Spleen (tissue), 13 donors: ENCODE measurements at places on chromosomes 4 and X. TPM values are rescaled to one million over a fixed set of nuclear protein-coding genes. Genes with fewer than 3 reads are reported as not detected.

GRCh38 chr4:142314247-142314646 lies 531.9 kb downstream of the INPP4B start:
- no peak for DNase-seq

GRCh38 chr4:153962311-153963039 lies 173.6 kb upstream of the SFRP2 start:
- DNase-seq: no peak

DNA sequence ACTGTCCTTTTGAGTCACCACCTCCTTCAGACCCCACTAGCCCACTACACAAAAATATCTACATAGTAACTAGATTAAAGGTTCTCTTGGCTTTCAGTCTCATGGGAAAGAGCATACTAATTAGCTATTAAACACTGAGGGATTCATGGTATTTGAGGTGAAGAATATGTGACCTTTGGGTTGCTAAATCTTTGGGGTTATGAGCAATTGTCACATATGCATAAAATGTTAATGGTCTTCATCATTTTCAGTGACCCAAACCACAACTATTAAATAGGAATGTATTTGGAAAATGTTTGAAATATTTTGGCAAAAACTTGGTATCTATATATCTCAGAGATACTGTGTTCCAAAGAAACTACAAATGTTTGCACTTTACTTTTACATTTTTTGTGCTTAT lies 365.1 kb downstream of the MAGEB5 start:
- no peak for DNase-seq

- DNase-seq: no peak
These were observed 93.8 kb downstream of the SOWAHB start for GRCh38 chr4:76804096-76804495.

DNA sequence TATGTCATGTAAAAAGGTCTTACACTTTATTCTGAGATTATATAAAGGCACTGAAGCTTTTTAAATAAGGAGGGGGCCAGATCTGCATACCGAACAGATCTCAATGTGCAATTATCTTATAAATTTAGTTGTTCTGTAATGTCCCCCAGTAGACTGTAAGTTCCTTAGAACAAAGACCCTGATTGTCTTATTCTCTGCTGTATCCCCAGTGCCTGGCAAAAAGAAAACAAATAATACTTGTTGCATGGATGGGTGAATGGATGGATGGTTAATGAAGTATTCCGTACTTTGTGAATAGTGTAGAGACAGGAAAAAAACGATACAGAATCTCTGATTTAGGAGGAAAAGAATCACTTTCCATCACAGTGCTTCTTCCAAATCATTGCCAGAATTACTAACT lies 141.5 kb downstream of the CHM start:
- DNase-seq: no peak

GRCh38 chr4:61841714-61842113 lies 641.6 kb downstream of the ADGRL3 start:
- DNase-seq: no peak

- DNase-seq: no peak
These were observed 82.8 kb downstream of the PDGFC start for GRCh38 chr4:156888762-156889161.

DNA sequence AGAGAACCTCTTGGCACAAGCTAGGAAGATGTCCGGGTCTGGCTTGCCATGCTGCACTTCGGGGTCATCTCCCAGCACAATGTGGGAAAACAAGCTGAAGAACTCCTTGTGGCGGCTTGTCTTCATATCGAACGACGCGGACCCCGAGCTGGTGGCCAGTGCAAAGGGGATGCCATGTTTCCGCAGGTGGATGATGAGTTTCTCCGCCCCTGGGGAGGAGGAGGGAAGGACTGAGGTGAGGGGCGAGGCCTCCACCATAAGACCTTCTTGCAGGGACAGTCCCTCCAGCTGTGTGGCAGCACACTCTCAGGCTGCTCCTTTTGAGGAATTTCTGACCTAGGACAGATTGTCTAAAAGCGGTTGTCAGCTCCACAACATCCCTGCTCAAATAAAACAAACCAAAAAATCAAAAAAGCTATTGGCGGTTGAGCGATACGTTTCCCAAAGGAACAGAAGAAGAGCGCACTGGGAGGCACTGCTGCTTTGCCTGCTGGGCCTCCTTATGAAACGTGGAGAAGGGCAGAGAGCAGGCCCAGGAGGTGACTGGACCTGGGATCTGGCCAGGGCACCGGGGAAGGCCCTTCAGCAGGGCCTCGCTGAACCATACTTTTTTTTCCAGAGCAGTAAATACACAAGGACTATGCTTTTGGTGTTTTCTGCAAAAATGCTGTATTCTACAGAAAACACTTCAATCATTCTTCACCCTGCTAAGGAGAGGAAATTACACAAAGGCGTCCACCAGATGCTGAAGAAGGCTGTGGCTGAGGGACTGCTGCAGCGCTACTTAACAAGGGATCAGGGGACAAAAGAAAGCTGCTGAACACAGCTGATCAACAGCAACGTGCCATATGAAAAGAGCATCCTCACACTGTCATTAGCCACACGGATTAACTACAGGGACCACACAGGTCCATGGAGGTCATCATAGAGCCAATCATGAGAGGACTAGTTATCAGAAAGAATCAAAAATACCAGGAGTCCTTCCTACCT lies 70.0 kb upstream of the STS start:
- DNase-seq: no peak

GRCh38 chr4:162457071-162457865 lies 293.5 kb upstream of the FSTL5 start:
- no peak for DNase-seq

DNA sequence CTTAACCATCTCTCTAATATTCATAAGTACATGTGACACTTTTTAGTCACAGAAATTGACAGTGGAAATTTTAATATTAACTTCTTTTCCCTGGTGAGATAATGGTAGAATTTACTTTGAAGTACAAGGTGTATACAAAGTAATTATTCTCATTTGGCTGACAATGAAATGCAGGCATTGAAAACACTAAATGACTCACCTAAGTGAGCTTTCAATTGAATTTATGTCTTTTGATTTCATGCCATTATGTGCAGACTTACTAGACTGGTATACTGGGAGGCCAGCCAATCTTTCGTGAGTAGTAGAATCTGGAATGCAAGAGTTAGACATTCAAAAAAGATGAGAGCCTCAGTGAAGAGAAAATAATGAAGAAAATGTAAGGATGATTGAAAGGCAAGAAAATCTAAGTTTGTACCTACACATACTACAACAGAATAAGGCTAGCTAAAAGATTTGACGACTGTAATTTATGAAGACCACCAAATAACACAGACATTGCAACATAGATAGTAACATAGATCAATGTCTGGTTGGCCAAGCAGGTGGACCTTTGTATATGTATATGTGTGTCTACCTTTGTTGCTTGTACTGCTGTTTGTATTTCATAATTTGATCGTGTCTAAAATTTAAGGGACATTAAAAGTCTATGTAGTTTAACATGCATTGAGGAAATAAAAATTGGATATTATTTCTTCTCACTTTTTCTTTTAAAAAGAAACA lies 459.7 kb downstream of the IL15 start:
- no peak for DNase-seq

- DNase-seq: no peak
These were observed 203.0 kb downstream of the MAML3 start for GRCh38 chr4:139951021-139951420.

DNA sequence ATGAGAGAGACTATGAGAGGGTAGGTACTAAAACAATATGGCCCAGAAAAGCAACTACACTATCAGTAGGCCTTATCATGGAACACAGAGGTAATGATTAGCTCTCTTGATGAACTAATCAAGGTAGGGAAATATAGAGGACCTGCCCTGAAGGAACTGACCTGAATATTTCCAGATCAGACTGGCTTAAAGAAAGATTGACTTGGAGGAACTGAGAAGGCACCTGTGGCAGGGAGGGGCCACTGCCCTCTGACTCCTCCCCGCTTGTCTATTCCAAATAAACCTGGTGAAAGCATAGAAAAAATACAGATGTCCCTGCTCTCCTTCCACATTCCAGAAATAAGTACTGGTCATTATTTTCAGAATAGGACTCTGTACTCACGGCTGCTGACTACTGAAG lies 5.5 kb downstream of the RPS6KA6 start:
- DNase-seq: no peak

DNA sequence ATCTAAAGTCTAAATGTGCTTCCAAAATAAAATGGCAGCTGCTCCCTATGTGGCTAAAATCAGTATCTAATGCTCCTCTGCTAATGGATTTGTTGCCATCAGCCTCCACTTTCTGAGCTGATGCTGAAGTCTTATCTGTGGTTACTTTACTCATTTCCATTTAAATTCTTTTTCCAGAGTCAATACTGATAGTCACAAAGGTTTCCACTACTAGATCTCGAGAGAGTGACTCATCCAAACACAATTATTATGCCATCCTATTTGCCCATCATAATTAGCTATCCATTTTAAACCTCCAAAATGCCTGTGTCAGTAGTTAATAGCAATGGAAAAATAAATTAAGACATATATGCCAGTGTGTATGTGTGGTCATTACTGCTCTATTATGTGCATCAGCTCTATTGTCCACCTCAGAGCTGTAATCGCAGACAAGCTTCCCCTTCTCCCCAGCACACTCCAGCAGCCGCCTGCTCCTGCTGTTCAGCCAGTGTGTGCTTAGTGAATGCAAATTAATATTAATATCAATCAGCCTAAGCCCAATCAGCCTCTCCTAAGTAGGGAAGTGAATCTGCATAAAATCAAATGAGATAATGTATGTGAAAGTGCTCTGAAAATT lies 199.8 kb upstream of the ZIC3 start:
- DNase-seq: no peak

- no peak for DNase-seq
These were observed 98.0 kb upstream of the SORBS2 start for GRCh38 chr4:185909972-185910371.

GRCh38 chr4:79638735-79639134 lies 230.7 kb upstream of the GK2 start:
- DNase-seq: no peak

- DNase-seq: no peak
These were observed 25.7 kb downstream of the TACC3 start for GRCh38 chr4:1746919-1747602.

- DNase-seq: no peak
These were observed 12.5 kb downstream of the RFC1 start for GRCh38 chr4:39353478-39354253.

DNA sequence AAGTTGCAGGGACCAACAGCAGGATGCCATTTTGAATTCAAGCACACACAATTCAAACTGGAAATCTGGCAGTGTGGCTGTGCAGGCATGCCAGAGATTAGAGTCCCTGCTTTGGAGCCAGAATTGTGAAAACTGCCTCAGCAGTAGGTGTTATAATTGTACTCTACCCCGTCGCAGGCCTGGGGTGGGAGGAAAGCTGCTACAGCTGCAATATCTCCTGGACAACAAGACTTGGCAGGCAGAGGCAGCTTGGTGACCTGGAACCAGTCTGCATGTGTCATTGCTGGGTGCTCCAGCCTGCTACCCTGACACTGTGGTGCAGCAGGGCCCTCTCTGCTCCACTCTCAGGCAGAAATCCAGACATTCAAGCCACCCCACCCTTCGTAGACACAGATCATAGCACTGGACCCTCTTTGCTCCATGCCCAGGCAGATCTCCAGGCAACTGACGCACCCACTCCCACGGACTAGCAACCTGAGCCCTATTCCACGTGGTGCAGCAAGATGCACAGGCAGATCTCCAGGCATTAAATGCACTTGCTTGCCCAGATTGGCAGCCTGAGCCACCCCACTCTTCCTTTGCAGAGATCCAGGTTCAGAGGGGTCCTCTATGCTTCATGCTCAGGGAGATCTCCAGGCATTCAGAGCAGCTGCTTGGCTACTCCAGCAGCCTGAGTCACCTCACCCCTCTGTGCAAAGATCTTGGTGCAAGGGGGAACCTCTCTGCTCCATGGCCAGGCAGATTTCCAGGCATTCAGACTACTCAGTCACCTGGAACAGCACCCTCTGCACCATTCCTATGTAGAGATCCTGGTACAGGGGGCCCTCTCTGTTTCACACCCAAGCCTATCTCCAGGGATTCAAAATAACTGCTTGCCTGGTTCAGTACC lies 140.5 kb downstream of the LRBA start:
- DNase-seq: no peak

- DNase-seq: no peak
These were observed 199.6 kb downstream of the BCOR start for GRCh38 chrX:39898147-39898546.

- DNase-seq: no peak
These were observed 8.7 kb upstream of the PJA1 start for GRCh38 chrX:69173906-69174305.

NXF2B gene
- not detected for total RNA-seq

NSUN7 gene
- total RNA-seq: 4.7 TPM

ING2 gene
- total RNA-seq: 11.1 TPM

IQSEC2 gene
- 6.8 TPM for total RNA-seq

HTN1 gene
- total RNA-seq: not detected

CCDC160 gene
- total RNA-seq: not detected

CLOCK gene
- total RNA-seq: 22.6 TPM

TTC29 gene
- not detected for total RNA-seq

OGT gene
- 216 TPM for total RNA-seq

CPZ gene
- 2.4 TPM for total RNA-seq
